ENCODE measurements at places on chromosomes 5 and 9.
A peak's percentile ranks its signal among the peaks of the same experiment; 100 is the strongest.

- DNase-seq, result no peak
These were observed 206.8 kb downstream of the FBN2 start for GRCh38 chr5:128331261-128331660.

- DNase-seq, result no peak
These were observed 517 bp downstream of the KCNN2 start for GRCh38 chr5:114362197-114362976.

- no peak for DNase-seq
These were observed 9.1 kb upstream of the C1QTNF2 start for GRCh38 chr5:160379511-160379910.

GRCh38 chr9:86867804-86868313 lies 79.4 kb downstream of the GAS1 start:
- no peak for DNase-seq

DNA sequence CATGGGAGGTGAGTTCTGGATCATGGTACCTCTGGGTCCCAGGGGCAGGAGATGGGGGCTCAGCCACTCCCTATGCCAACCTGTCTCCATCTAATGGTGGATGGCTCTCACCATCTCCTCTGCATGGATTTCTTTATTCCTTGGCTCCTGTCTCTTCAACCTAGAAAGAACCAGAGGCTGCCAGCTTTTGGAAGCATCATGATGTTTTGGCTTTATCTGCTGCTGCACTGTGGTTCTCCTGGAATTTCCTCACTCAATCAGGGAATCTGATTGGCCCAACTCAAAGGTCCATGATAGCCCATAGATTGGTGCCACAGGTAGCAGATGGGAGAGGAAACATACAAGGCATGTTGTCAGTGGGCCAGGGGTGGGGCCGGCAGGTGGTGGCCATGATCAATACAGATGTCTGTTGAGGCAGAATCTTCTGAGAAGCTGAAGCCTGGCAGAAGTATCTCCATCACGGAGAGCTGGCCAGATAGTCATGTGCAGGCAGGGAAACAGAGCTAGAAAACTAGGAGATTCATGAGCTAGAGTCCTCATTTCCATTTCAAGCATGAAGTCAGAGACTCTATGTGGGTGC lies 158.2 kb downstream of the MACROH2A1 start:
- no peak for DNase-seq

DNA sequence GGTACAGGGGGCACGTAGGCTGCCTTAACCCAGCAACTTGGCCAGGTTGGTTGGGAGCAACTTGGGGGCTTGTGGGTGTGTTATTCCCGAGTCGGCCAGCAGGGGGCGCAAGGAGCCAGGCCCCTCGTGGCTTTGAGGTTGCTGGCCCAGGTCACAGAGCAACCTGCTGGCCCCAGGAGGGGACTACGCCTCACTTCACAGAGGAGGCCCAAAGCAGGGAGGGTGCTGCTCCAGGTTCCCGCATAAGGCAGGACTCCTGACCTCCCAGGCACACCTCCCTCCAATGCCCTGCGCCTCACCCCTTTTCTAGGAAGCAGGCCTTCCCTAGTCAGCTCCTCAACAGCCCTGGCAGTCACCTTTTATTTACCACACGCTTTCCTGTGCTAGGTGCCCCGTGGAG lies 18.1 kb downstream of the KYAT1 start:
- peak; percentile 11 for DNase-seq

DNA sequence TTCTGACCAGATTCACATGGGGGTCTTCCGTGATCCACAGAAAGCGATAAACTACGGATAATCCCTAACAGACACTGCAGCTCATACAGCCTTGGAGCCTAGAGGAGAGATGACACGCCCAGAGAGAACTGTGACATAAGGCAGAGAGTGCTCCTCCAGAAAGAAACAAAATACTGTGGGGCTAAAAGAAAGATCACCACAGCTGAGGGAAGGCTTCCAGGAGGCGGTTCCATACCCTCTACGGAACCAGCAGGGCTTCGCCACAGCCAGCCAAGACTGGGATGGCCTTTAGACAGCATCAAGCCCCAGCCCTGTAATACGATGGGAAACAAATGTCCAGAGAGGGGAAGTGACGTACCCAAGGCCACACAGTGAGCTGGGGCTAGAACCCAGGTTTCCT lies 19.3 kb downstream of the GPX3 start:
- no peak for DNase-seq

DNA sequence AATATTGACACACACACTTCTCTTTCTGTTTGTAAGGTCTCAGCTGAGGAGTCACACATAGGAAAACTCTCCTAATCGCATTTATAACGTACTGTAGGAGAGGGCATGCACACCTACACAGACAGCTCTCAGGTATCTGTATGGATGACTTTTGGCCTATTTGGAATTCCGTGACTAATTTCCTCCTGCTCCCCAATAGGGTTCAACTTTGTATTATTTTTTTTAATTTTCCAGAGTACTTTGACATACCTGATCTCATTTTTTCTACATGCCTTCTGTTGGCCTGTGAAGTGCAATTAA lies 195.9 kb downstream of the ARHGAP26 start:
- no peak for DNase-seq

- no peak for DNase-seq
These were observed 380.3 kb upstream of the TNC start for GRCh38 chr9:115498303-115498702.

- DNase-seq, result no peak
These were observed 27.5 kb downstream of the CDH6 start for GRCh38 chr5:31221001-31221400.

- DNase-seq, result no peak
These were observed 404.1 kb downstream of the DMRT2 start for GRCh38 chr9:1454211-1454610.

GRCh38 chr5:177334155-177334551 lies 17.3 kb downstream of the LMAN2 start:
- no peak for DNase-seq

All from NCI-H1694 (cell line).